ENCODE measurements at places on chromosomes 13 and 19.

DNA sequence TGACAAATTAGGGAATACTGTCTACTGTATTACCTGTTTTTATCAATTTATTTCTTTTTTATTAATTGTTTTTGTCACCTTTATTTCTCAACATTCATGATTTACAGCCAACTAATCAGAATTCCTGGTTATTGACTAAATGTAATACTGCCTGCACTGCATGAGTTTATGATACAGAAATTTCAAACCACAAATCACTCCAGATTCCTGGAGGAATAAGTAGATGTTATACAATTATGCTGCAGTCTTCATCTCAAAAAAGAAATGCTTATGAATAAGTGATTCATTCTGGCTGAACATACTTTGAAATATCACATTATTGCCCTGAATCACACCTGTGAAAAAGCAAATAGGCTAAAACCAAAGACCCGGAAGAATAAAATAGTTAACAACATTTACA, 249.7 kb downstream of the DACH1 start:
- DNase-seq, result no peak

- no peak for DNase-seq
Observed at GRCh38 chr19:43674596-43674995, 4.6 kb upstream of the PLAUR start.

DNA sequence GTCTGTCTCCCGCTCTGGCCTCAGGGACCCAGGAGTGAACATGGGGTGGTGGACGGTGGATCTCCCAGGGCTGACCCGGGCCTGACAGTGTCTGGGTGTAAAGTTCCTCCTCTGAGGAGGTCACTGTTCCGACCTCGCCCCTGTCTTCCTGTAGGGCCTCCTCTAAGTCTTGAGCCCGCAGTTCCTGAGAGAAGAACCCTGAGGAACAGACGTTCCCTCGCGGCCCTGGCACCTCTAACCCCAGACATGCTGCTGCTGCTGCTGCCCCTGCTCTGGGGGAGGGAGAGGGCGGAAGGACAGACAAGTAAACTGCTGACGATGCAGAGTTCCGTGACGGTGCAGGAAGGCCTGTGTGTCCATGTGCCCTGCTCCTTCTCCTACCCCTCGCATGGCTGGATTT, at the start of gene SIGLEC9:
Gene SIGLEC9 (plus strand): TSS at position 178 of the 400 bp plus-strand sequence. CDS start 69 bp downstream, at position 247.
- DNase-seq, result no peak

- peak; percentile 48 for DNase-seq
Observed at GRCh38 chr13:106919133-106919532, 351.2 kb upstream of the ARGLU1 start.

GRCh38 chr13:42272115-42272803, at the start of gene AKAP11:
TSS of gene AKAP11 (plus strand) at chr13:42272152. CDS start at chr13:42286349, 14,197 bp downstream.
- peak; percentile 77 for DNase-seq

DNA sequence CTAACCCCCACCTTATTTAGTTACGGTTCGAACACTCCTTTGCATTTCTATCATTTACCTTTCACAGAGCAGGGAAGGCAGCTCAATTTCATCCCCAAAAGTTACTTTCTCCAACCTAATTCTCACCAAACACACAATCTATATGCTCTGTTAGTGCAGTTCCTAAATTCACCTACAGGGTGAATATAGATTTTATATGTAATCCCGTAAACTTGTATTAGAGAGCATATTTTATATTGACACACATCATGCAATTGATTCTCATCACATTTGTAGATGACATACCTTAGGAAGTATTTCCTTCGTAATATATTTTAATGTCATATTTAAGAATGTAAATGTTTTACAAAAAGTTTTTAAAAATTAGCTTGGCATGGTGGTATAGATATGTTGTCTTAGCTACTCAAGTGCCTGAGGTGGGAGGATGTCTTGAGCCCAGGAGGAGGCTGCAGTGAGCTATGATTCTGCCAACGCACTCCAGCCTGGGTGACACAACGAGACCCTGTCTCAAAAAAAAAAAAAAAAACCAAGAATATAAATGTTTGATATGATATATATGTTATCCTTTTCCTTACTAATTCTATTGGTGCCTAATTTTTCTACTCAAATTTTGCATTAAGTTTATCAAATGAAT, 57.3 kb upstream of the TNFRSF19 start:
- DNase-seq, result no peak

DNA sequence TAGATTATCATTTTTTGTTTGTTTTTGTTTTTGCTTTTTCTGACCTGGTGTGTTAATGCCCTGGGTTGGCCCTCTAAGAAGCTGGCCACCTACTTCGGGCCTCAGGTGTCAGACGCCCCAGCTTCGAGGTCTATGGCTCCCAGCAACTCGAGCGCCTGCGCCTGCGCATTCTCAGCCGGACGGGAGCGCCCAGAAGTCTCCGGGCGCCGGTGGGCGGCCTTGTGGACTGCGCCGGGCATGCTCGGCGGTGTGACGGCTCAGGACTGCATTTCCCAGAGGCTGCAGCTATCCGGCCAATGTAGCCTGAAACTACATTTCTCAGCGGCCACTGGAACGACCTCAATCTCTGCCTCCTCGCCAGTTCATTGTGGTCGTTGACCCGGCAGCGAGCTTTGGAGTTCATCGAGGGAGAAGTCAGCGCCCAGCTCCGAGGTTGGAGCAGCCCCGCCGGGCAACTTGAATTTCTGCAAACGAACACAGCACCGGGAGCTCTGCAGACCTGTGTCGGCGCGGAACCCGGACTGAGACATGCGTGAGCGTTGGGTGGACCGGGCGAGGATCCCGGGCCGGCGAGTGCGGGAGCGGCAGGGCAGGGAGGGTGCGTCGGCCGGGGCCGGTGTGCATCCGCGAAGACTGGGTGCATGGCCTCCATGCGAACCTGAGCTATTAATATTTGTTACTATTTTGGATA, at the start of gene ZNF30:
Gene ZNF30 (plus strand): TSS at position 219 of the 691 bp plus-strand sequence. CDS start 3,045 bp downstream, outside the sequence.
- DNase-seq, result peak; percentile 98

GRCh38 chr13:28822151-28822550, 2.0 kb downstream of the MTUS2 start:
- DNase-seq, result no peak

- DNase-seq, result peak; percentile 50
Observed at GRCh38 chr19:17753976-17754375, 2.7 kb downstream of the FCHO1 start.

GRCh38 chr13:98174307-98174706, 2.8 kb downstream of the RNF113B start:
- peak; percentile 40 for DNase-seq

DNA sequence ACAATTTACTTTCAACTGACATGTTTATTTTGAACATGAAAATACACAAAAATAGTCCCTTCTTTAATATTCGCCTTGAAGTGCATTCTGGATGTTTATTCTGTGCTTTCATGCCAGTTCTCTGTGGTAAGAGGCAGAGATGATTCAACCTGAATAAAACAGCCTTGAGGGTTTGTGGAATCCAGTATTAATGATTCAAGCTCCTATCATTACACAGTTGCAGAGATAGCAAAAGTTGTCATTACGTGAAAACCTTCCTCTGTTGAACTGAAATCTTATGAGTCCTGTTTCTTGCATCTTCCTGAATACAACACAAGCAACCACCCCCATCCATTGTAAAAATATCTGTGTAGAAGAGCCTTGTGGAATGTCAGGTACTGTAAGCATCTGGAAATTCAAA, 142.3 kb upstream of the HTR2A start:
- peak; percentile 79 for DNase-seq

DNA sequence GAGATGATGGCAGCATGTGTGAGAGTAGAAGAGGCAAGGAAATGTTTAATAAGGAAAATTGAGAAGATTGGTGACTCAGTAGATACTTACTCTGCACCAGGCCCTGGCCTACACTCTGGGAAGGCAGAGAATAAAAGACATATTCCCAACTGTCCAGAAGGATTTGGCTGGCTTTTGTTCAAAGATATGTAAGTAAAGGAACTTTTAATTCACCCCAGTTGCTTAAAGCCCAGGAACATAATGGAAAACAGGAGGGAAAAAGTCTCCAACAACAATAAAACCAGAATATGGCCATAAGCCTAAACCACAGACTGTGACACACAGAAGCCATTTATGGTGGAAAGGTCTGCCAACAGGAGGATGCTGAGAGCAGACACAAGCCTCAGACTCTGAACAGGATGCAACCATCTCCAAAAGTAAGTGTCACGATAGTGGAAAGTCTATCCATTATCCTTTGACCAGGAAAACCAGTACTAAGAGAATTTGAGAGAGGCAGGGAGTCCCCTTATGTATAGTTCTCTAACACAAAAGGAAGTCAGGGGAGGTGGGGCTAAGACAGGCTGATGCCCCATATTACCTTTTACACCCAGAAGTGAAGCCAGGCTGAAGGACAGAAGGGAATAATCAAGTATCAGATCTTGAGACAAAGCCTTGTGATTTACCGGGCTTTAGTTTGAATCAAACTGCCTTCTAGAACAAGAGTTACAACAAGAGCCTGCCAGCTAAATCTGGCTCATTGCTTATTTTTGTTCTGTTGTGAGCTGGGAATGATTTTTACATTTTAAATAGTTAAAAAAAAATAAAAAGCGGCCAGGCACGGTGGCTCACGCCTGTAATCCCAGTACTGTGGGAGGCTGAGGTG, 169.5 kb upstream of the STARD13 start:
- DNase-seq, result peak; percentile 58

DNA sequence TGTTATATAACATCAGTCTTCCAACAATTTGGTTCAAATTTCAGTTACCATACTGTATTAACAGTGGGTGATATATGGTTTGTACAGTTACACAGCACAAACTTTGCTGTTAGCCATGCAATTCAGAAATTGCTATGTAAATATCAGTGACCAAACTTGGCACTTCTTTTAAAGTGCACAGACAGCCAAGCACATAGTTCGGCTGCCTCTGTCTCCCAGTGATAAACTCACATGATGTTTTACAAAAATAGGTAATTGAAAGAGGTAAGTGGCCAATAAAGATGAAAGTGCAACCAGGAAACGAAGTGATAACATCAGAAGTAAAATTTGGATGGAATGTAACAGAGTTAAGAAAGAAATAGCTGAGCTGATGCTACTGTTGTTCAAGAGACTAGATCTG, 143.9 kb downstream of the PCDH9 start:
- DNase-seq, result peak; percentile 46

GRCh38 chr19:28242317-28242927, 970.5 kb downstream of the UQCRFS1 start:
- DNase-seq, result peak; percentile 55

- DNase-seq, result peak; percentile 87
Observed at GRCh38 chr19:44570984-44571684, 41.7 kb upstream of the CEACAM20 start.

- no peak for DNase-seq
Observed at GRCh38 chr13:77515785-77516184, 19.7 kb upstream of the SCEL start.

- DNase-seq, result no peak
Observed at GRCh38 chr19:1455002-1455335, 5.0 kb downstream of the APC2 start.

GRCh38 chr13:110685305-110686020, 20.5 kb downstream of the CARS2 start:
- DNase-seq, result no peak

DNA sequence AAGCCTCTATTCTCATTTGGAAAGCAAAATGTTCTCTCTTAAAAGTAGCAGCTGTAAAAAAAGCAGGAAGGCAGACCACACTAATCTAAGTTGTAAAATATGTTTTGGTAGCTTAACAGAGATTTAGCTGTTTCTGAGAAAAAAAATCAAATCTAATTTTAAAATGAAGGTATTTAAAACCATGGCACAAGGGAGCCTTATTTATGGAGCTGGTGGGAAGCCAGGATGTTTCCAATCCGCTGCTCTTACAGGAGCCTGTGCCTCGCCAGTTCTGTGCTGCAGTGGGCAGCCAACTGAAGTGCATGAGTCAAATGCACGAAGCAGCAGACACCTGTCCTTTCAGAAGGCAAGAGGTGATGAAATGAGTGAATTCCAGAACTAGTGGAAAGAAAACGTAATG, 28.2 kb downstream of the GPC6 start:
- peak; percentile 64 for DNase-seq

DNA sequence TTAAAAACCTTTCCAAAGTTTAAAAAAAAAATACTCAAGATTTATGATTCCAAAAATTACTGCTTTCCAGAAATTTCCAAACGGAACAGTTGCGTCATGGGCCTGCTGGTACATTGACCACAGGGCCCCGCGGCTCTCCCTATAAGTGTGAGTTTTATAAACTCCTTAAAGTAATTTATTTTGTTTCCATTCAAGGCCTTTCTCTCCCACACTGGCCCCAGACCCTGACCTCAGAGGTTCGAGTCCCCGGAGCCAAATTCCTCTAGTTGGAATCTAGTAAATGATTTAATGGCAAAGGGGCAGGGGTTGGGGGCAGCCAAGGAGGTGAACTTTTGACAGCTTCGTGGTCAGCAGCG, 97.5 kb downstream of the INSR start:
- DNase-seq, result no peak

GRCh38 chr13:76707360-76707759, 178.8 kb downstream of the KCTD12 start:
- peak; percentile 17 for DNase-seq

- DNase-seq, result no peak
Observed at GRCh38 chr13:27825072-27825471, 32.8 kb downstream of the GSX1 start.

DNA sequence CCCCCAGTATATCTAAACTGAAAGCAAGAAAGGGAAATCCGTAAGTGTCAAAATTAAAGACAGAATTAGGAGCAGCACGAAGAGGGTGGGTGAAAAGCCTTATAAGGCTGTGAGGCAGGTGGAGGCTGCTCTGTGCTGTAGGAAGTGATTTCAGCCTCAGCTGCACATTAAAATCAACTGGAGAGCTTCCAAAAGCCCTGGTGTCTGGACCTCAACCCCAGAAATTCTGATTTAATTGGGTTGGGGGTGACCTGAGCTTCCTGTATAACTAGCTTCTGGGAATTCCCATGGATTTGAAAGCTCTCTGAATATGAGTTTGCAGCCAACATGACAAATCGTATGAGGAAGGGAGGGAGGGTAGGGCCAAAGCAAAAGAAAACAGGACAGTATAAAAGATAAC, 242.4 kb upstream of the TMTC4 start:
- DNase-seq, result peak; percentile 34

- DNase-seq, result no peak
Observed at GRCh38 chr13:60887711-60888110, 490.7 kb downstream of the TDRD3 start.

GRCh38 chr13:43782686-43783085, 4.1 kb downstream of the ENOX1 start:
- no peak for DNase-seq

GRCh38 chr13:95349267-95349666, 48.0 kb upstream of the ABCC4 start:
- DNase-seq, result no peak

DNA sequence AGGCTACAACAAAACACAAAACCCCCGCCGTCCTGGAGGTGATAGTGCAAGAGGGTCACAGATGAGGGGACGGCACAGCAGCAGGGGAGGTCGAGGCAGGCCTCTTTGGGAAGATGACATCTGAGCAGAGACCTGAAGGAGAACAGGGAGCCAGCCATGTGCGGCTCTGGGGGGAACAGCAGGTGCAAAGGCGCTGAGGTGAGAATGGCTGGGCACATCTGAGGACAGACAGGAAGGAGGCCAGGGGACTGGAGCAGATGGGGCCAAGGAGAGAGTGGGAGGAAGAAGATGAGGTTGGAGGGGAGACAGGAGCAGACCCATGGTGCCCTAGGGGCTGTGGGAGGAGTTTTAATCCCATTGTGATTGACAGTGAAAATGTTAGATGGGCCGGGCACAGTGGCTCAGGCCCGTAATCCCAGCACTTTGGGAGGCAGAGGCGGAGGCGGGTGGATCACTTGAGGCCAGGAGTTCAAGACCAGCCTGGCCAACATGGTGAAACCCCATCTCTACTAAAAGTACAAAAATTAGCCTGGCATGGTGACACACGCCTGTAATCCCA, 1.8 kb upstream of the CKM start:
- no peak for DNase-seq

- no peak for DNase-seq
Observed at GRCh38 chr13:91154558-91155353, 192.7 kb upstream of the MIR17HG start.

- no peak for DNase-seq
Observed at GRCh38 chr13:97136418-97136817, 85.7 kb upstream of the MBNL2 start.
